OCI-M1 (cell line): ENCODE measurements at places on chromosomes 1 and 21.
A peak's percentile ranks its signal among the peaks of the same experiment; 100 is the strongest.

- DNase-seq = no peak
Measured at GRCh38 chr21:42357307-42357706, 6.5 kb upstream of the TFF2 start.

- DNase-seq = no peak
Measured at GRCh38 chr1:151549199-151549598, 9.1 kb downstream of the TUFT1 start.

GRCh38 chr1:80384083-80384830 lies 1377.7 kb upstream of the ADGRL4 start:
- no peak for DNase-seq

- peak; percentile 56 for DNase-seq
Measured at GRCh38 chr1:25485536-25486411, 55.1 kb downstream of the MACO1 start.

DNA sequence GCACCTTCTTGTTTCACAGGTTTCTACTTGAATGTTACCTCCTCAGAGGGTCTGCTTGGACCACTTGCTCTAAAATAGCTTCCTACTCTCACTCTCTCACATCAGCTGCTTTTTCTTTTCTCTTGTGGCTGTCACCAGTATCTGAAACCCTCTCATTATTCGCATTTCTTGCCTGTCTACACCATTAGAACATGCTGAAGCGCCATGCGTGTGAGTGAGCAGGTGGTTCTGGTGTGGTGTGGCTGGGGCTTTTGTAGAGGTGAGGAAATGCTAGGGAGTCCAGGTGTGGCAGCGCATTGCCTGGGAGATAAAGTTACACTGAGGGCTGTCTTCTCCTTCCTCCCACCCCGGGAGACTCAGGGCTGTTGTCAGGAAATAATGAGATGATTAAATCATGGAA lies 4.1 kb downstream of the ZNF362 start:
- DNase-seq = no peak

DNA sequence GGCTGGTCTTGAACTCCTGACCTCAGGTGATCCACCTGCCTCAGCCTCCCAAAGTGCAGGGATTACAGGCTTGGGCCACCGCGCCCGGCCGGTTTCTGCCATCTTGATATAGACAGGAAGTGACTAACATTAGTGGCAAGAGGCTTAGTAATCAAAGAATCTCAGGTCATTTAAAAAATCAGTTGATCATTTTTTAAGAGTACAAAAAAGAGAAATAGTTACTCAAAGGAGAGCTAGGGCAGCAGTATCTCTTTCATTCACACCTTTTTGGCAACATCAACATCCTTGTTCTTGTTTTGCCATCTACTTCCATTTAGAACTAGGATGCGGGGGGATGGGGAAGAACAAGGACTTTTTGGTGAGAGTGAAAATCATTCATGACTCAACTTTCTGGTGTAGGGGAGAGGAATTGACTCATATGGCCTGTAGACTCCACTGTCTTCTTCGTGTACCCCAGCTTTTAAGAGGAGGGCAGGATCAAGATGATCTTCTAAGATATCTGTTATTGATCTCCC lies 8.8 kb downstream of the FCRLB start:
- no peak for DNase-seq

GRCh38 chr1:107434361-107434693 lies 293.5 kb downstream of the NTNG1 start:
- DNase-seq = no peak

- DNase-seq = no peak
Measured at GRCh38 chr1:14926229-14926628, 227.3 kb upstream of the TMEM51 start.

GRCh38 chr1:205438213-205439158 lies 16.6 kb upstream of the LEMD1 start:
- DNase-seq = peak; percentile 66

GRCh38 chr1:234768171-234768568 lies 158.2 kb upstream of the IRF2BP2 start:
- DNase-seq = peak; percentile 39

- DNase-seq = peak; percentile 85
Measured at GRCh38 chr1:155978973-155979429, 654 bp upstream of the ARHGEF2 start.

DNA sequence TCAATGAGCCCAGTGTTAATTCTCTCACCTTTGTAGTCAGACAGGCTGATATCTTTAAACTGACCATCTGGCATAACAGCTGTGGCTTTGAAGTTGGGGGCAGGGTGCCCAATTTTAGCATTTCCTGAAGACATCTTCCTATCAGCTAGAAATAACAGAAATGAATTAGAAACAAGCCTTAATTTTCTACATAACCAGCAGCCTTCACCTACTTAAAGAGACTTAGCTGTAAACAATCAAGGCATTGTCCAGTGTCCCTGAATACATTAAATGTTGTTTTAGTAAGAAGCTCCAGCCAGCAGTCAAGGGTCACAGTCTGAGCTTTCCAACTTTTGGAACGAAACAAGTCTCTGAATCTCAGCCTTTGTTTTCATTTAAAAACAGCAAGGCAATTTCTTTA lies 2.8 kb downstream of the PRDX1 start:
- peak; percentile 10 for DNase-seq

GRCh38 chr1:207868774-207869721 lies 41.9 kb downstream of the CD34 start:
- DNase-seq = peak; percentile 90

GRCh38 chr1:43421396-43421795 lies 31.7 kb downstream of the SZT2 start:
- DNase-seq = no peak

DNA sequence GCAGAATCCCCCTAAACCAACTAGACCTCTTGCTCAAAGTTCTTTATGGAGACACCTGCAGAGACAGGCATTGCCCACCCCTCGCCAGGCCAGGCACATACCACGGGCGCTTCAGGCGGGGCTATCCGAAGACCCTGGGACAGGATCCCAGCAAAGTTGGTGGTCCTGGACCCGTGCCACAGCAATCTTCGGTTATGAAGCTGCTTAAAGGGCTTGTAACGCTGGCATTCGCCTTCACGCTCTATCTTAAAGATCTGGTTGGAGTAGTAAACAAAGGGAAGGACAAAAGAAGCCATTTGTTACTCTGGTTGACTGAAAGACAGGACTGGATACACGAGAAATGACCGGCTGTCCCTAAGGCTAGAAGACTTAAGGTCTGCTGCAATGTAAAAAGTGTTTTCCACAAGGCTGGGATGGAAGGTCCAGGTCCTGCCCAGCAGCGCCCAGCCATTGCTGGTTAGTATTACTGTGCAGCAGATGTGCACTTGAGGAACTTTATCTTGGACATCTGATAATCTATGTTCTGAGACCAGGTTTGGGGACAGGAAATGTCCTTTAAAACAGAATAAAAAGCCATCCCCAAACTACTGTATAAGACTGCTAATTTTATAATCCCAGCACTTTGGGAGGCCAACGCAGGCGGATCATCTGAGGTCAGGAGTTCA lies 42.9 kb downstream of the PARP1 start:
- DNase-seq = no peak

DNA sequence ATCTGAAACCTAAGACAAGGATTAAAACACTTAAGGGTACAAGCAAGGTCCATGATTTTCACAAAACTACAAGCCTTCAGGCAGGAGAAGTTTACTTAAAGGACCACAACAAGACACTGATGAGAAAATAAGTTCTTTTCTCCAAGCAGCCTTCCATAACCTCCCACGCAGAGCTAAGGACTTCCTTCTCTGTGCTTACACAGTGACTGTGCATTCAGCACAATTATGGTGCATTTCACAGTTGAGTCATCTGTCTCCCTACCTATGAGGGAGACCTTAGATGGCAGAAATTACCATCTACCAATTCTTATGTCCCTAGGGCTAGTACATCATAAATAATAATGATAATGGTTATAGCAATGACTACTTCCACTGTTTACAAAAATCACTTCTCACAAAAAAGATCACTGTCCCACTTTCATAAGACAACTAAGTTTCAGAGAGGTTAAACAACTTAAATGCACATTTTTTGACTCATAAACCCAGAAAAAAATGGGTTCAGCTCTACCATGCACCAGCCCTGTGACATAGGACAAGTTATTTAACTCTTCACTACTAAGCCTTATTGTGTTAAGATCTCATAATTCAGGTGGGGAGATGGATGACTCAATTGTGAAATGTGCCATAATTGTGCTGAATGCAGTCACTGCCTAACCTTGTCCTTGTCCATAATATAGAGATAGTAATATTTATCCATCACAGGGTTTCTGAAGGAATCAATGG lies 45.3 kb downstream of the TARBP1 start:
- DNase-seq = peak; percentile 47

- no peak for DNase-seq
Measured at GRCh38 chr1:2085080-2085479, 34.9 kb downstream of the PRKCZ start.

DNA sequence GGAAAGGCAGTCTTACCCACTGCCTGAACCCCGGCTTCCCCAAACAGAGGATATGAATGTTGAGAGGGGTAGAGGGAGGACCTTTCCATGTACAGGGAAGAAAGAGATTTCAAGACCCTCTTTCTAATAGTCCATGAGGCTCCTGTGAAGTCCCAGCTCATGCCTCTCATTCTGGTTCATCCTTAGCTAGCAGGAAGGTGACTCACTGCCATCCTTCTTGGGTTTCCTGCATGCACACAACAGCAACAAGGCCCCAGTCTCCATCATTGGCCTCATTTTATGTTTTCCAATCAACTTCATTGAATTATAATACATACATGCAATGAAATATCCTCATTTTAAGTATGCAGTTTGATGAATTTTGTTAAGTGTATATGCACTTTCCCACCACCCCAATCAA lies 46.2 kb downstream of the SYT2 start:
- no peak for DNase-seq

DNA sequence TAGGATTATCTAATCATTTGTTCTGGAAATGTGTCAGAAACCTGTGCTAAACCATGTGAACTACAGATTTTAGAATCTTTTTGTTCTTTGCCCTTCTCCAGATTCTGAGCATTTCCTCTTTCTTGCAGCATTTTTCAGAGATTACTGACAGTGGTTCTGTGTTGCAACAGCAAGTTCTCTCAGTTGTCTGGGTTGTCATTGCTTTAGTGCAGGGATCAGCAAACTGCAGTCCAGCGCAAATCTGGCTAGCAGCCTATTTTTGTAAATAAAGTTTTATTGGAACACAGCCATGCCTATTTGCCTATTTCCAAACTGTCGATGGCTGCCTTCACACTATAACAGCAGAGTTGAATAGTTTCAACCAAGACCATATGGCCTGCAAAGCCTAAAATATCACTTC lies 66.3 kb upstream of the LRRC8D start:
- peak; percentile 65 for DNase-seq

- DNase-seq = no peak
Measured at GRCh38 chr21:28138272-28138671, 854.4 kb downstream of the LTN1 start.

DNA sequence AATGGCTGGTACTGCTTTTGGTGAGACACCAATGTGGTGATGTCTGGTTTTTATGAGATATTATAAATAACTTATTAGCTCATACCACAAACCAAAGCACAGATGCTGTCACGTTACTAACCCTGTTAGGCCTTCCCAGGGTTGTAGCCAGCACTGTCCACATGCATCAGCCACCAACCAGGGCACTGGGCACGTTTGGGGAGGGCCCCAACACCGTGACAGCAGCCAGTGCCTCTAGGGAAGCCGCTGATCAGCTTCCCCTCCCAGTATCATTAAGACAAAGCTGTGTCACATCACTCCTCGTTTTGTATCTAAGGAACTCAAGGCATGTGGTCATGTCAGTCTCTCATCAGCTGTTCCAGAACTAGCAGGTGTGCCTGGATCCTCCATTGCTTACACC lies 13.9 kb downstream of the URB1 start:
- DNase-seq = no peak

GRCh38 chr1:96967311-96967710 lies 245.7 kb downstream of the PTBP2 start:
- no peak for DNase-seq

GRCh38 chr1:244952940-244953339 lies 88.6 kb upstream of the HNRNPU start:
- DNase-seq = no peak

DNA sequence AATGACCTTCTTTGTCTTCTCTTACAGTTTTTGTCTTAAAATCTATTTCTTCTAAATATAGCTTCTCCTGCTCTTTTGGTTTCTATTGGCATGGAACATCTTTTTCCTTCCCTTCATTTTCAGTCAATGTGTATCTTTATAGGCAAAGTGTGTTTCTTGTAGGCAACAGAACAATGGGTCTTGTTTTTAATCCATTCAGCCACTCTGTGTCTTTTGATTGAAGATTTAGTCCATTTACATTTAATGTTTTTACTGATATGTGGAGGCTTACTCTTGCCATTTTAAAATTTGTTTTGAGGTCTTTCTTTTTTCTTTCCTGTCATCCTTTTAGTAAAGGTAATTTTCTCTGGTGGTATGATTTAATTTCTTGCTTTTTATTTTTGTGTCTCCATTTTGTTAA lies 271.2 kb upstream of the ZP4 start:
- no peak for DNase-seq

GRCh38 chr1:116791727-116792126 lies 37.5 kb downstream of the CD2 start:
- no peak for DNase-seq

DNA sequence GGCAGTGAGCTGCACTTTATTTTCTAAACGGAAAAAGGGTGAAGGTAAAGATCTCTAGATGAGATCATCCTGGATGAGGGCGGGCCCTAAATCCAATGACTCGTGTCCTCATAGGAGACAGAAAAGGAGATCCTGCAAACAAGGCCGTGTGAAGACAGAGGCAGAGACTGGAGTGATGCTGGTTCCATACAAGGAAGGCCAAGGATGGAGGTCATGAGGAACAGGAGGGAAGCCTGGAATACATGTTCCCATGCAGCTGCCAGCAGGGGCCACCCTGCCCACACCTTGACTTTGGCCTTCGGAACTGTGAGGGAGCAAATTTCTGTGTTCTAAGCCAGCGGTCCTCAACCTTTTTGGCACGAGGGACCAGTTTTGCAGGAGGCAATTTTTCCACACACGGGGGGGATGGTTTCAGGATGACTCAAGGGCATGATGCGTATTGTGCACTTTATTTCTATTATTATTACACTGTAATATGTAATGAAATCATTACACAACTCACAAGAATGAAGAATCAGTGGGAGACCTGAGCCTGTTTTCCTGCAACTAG lies 94.3 kb downstream of the PSMG1 start:
- DNase-seq = no peak

DNA sequence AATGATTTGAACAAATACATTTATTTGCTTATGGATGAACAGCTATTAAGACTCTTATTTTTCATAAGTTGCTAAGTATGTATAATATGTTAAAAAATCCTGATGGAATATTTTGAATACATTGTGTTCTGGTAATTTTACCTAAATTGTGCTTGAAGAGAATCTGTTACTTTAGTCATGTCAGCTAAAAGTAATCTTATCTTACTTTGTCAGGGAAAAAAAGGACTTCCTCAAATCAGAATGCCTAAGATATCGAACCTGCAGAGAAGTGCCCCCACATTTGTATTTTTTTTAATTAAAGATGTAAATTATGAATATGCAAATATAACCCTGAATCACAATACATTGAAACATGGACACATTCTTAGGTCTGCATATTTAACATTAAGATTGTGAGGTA lies 1331.7 kb downstream of the MRPL39 start:
- peak; percentile 55 for DNase-seq

DNA sequence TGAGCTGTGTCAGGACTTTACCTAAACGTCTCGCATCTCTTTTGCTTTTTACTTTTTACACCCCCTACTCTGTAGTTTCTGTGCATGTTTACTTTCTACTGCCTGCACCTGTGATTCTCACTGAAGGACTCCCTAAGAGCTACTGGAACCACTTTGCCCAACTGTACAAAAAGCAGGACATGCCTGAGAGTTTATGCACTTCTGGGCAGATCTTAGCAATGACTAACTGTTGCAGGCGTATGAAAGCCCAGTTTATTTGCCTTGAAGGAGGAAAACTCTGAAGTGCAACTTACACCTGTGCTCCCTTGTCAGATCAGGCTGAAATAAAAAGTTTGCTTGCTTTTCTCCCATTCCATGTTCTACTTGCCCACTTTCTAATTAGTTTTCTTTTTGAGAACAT lies 467.0 kb upstream of the USP24 start:
- DNase-seq = no peak
